ENCODE measurements at places on chromosomes 7 and 10.

- no peak for DNase-seq
Measured at GRCh38 chr7:159050704-159051103, 94.0 kb downstream of the VIPR2 start.

GRCh38 chr10:105843786-105844185 is 1202.7 kb downstream of the SORCS3 start:
- no peak for DNase-seq

GRCh38 chr7:26369593-26369992 is 77.9 kb downstream of the SNX10 start:
- DNase-seq = peak; percentile 63

DNA sequence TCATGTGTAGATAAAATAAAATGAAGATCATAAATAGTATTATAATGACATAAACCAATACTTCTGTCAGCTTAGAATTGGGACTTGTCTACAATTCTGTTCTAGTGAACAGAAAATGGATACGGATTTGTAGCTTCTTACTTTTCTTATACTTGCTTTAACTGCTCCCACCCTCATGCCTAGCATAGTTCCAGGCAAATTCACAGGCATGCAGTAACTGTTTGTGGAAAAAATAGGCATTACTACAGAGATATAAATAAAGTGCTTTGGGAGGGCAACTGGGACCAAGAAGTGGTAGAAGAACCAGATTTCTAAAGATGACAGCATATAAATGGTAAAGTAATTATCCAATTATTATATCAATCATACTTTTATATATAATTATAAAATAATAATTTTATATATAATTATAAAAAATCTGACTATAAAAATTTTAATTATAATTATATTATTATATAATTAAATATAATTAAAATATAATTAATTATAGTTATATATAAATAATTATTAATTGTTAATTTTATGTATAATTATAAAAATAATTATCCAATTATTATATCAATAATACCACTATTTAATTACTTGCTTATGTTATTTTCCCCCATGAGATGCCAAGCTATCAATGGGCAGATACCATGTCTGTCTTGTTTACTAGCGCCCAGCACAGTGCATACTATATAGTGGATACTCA is 144.1 kb downstream of the NOC3L start:
- DNase-seq = no peak

GRCh38 chr10:114068054-114068707 is 24.5 kb downstream of the ADRB1 start:
- DNase-seq = no peak

GRCh38 chr10:125094806-125095205 is 65.6 kb downstream of the CTBP2 start:
- DNase-seq = no peak

GRCh38 chr7:150734254-150734653 is 3.0 kb upstream of the GIMAP5 start:
- DNase-seq = no peak

GRCh38 chr7:40133561-40134427 is 628 bp downstream of the MPLKIP start:
- DNase-seq = no peak

- DNase-seq = no peak
Measured at GRCh38 chr10:61078542-61079275, 134.7 kb upstream of the RHOBTB1 start.

DNA sequence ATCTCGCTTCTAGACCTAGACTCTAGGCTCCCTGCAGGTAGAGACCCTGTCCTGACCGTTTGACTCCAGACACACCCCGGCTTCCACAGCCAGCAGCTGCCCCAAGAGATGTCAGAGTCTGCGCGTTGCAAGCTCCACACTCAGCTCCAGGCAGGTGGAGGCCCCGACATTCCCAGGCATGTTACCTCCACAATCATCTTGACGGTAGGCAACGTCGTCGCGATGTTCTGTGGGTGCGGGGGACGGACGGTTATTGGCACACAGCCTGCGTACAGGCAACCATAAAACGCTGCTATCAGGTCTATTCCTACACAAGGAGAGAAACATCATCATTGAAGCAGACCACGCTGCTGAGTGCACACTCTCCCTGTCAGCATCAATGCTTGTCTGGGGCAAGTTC is 213.2 kb downstream of the ZMYND11 start:
- no peak for DNase-seq

DNA sequence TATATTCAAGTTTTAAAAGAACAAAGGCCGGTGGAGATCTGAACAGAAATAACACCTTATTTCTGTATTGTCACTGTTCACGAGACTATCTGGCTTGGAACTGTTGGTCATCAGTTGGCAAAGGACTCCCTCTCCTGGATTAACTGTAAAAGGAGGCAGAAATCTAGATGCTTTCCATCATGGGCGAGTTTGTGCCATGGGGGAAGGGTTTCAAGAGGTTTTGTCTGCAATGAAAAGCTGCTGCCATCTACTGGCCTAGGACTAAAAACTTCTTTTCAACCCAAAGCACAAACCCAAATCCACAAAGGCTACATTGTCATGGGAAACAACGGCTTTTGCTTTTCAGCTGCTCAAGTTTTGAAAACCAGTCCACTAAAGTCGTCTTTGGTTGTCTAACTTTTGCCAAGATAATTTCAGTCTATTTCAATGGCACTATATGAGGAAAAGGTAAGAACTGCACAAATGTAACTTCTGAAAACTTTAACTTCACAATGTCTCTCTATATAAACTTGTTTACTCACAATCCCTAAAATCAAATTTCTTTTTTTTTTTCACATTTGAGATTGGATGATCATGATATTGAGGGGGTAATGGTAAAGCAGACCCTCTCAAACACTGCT is 196.8 kb downstream of the SKAP2 start:
- DNase-seq = peak; percentile 98

DNA sequence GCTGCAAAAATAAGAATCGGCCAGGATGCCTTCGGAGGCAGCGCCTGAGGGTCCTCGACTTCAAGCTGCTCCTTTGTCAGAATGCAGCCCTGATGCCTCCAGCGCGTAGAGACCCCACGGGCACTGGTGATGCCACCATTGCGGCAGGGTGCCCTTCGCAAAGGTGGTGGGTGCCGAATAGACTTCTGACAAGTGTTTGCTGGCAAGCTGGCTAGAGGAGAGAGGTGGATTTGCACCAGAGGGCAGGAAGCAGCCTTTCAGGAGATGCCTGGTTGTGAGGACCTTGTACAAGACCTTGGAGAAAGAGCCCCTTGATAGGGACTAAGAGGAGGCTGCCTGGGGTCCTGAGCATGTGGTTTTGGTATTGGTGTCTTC is 103.2 kb upstream of the PPIF start:
- DNase-seq = no peak

- DNase-seq = no peak
Measured at GRCh38 chr7:16359216-16359615, 62.1 kb downstream of the CRPPA start.

GRCh38 chr10:23535381-23535780 is 96.5 kb downstream of the OTUD1 start:
- no peak for DNase-seq

GRCh38 chr10:90784771-90785170 is 73.1 kb downstream of the HTR7 start:
- DNase-seq = no peak

Measured in NCI-H1105 (cell line).